GM23338 (cell line): ENCODE measurements at places on chromosomes 4 and X. TPM values are rescaled to one million over a fixed set of nuclear protein-coding genes. Genes with fewer than 3 reads are reported as not detected.

- no peak for DNase-seq
Measured at GRCh38 chrX:48617542-48618340, 20.4 kb downstream of the WDR13 start.

DNA sequence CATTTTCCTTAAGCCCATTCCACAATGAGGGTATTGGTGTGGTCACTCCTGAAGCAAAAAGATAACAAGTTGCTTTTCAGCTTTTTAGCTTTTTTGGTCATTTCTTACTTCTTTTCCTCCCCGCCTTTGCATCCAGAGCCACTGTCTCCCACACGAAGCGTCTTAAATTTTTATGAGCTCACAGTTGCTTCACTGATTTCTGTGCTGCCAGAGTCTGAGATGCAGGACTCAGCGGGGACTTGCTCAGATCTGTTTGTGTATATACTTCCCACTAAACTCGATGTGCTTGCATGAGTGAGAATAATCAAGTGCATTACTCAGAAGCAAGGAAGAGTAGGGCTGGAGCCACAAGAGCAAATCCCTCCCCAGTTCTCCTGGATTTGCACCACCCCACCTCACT, 80.2 kb upstream of the FHL1 start:
- no peak for DNase-seq

GRCh38 chr4:54547299-54548097, 110.3 kb upstream of the KIT start:
- no peak for DNase-seq

- no peak for DNase-seq
Measured at GRCh38 chrX:42247241-42247640, 323.9 kb upstream of the CASK start.

DNA sequence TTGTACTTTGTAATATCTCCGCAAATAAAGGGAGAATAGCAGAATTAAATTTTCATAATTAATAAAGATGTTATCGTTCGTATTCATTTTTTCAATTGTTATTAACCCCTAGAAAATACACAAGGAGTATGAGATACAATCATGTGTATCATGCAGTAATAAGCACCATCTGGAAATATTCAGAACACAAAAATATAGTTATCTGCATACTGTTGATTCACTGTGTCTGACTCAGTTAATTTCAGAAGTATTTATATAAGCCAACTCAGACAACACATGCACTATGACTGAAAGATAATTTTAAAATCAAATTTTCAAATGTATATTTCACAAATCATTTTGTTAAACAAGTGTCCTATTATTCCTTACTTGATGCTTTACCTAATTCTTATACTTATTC, 1954.8 kb downstream of the ARAP2 start:
- no peak for DNase-seq

DNA sequence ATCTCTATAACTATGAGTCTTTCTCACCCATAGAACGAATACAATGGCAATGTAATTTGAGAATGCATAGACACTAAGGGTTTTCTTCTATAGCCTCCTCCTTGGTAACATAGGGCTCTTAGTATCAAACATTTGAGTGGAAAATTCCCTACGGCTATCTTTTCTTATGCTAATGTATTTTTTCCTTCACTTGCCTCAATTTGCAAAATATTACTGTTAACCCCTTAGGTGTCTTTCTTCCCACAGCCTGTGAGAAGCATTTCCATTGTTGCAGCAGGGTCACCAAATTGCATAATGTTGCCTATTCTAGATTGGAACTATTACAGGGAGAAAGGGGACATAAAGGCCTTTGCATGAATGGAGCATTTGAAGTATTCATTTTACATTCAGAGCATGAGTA, 140.5 kb upstream of the RAPGEF2 start:
- peak; percentile 27 for DNase-seq

- DNase-seq: no peak
Measured at GRCh38 chrX:150833454-150834056, 64.9 kb downstream of the CD99L2 start.

DNA sequence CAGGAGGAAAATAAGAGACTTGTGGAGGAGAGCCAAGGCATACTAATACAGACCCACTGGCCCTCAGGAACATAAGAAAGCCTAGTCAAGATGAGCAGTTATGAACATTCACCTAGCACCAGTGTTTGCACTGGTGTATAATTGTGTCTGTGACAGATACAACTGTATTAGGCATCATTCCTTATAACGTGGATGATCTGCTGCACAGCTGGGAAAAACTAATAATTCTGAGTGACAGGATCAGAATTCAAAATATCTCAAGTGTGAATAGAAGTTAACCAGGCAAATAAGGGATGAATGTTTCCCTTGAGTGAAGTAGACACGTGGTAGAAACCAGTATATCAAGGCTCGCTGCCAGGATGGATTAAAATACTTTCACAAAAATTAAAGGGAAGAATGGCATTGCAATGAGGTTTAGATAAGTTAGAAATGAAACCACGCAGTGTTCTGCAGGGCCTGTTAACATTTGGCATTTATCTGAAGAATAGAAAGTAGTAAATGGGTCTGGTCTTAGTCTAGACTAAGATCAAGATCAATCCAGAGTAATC, 325.9 kb downstream of the EPHA5 start:
- no peak for DNase-seq

Gene GNRHR
- not detected in 2 replicates for total RNA-seq

Gene PFKFB1
- total RNA-seq: not detected in 2 replicates
